ENCODE measurements at places on chromosomes 2 and 18. TPM values are rescaled to one million over a fixed set of nuclear protein-coding genes. Genes with fewer than 3 reads are reported as not detected.
A peak's percentile ranks its signal among the peaks of the same experiment; 100 is the strongest.

Gene SRD5A2
- not detected for total RNA-seq

- no peak for DNase-seq
These were observed 848.0 kb upstream of the FAM98A start for GRCh38 chr2:34447097-34447496.

- peak; percentile 81 for DNase-seq
These were observed 41.9 kb downstream of the TMEM247 start for GRCh38 chr2:46521215-46521683.

- peak; percentile 65 for DNase-seq
These were observed 206.4 kb upstream of the SMAD2 start for GRCh38 chr18:48136827-48137373.

DNA sequence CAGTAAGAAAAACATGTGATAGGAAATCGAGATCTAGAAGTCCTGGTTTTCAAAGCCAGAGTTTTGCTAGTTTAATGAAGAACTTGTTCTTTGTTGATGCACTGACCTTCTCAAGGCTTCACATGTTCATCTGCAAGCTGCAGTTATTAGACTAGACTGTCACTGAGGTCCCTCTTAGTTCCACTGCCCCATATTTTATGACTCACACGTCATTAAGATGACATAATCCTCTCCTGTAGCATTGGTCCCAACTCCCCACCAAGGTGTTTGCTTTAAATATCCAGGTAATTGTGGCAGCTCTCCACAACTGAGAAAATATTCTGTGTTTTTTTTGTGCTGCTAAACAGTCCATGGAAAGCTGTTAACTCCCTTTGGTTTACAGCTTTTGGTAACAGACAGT, 149.7 kb downstream of the MREG start:
- no peak for DNase-seq

GRCh38 chr2:57437077-57437476, 609.5 kb upstream of the VRK2 start:
- no peak for DNase-seq

All from ovary (tissue), 10 donors.